Activated CD8-positive, alpha-beta memory T cell treated with anti-CD3 and anti-CD28 coated beads for 4 hours (primary cell): ENCODE measurements at places on chromosomes 1 and 21.

- DNase-seq = no peak
Observed at GRCh38 chr1:202964791-202965410, 2.2 kb downstream of the CYB5R1 start.

DNA sequence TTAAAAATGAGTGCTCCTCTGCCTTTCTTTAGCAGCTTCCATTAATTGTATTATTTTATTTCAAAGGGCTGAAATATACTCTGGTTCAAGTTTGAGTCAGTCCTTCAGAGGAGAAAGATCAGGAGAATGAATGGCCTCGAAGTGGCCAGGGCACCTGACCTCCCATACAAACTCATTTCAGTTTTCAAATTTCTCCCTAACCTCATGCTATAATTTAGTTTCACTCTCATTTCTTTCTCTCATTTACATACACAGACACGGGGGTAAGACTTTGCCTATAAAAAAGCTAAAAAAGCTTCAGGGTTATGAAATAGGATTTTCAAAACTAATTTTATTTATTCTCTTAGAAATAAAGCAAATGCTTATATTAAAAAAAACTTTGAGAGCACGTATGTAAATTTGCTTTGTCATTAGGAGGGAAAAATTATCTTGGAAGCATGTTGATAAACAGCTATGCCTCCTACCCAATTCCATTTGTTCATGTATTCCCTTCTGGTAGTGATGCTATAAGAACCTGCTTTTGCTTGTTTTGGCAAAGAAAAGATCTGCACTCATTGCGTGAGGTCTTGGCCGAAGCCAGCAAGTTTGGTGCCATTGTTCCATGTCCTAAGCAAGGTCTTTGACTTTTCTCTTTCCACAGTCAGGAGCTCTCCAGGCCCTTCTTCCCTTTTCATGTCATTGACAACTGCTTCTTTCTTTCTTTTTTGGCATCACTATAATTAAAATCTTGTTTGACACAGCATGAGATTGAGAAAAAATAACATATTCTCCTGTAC lies 80.4 kb upstream of the LRRC53 start:
- DNase-seq = no peak

- DNase-seq = no peak
Observed at GRCh38 chr1:73604739-73605138, 593.2 kb downstream of the LRRIQ3 start.

DNA sequence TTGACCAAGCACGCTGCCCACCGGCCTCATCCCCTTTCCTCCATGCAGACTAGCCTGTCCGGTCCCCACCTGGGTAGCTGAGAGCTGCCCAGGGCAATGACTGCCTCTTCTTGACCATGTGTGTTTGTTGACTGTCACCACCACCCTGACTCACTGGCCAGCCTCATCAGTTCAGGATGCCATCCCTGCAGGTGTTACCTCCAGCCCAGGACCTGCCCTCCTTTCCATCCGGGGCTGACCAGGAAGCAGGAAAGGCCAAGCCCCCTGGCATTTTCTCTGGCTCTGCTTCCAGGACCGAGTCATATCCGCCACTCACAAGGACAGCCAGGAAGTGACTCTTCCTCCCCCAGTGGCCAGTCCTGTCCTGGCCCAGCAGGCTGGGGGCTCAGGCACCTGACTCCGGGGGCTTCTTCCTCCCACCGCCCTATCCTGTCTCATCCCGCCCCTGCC lies 17.1 kb downstream of the EPHA2 start:
- no peak for DNase-seq

GRCh38 chr1:99004254-99004860 lies 304 bp downstream of the PLPPR5 start:
- DNase-seq = no peak

GRCh38 chr1:226424221-226425003 lies 16.5 kb upstream of the PARP1 start:
- no peak for DNase-seq

- DNase-seq = no peak
Observed at GRCh38 chr1:158654086-158654485, 32.4 kb downstream of the SPTA1 start.

- no peak for DNase-seq
Observed at GRCh38 chr1:167465018-167465417, 53.3 kb downstream of the CD247 start.
